ENCODE measurements at places on chromosomes 7 and 10.

DNA sequence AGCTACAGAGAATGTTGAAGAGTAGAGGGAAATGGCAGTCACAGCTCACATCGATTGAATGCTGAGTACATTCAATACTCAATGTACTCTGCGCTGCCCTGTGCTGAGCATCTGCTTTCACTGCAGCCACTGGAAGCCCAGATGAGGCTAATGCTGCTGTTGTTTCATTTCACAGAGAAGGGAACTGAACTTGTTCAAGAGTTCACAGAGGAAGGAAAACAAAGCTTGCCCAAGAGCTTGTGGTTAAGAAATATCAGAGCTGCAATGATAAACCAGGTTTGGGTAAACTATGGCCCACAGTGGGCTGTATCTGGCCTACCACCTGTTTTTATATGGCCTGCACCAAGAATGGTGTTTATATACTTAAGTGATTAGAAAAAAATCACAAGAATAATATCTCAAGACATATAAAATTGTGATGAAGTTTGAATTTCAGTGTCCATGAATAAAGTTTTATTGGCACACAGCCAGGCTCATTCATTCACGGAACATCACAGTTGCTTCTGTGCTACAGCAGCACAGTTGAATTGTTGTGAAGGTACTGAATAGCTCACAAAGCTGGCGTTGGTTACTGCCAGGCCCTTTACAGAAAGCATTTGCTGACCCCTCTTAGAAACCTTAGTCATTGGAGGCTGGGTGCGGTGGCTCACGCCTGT is 64.1 kb downstream of the CFAP58 start:
- no peak for DNase-seq

DNA sequence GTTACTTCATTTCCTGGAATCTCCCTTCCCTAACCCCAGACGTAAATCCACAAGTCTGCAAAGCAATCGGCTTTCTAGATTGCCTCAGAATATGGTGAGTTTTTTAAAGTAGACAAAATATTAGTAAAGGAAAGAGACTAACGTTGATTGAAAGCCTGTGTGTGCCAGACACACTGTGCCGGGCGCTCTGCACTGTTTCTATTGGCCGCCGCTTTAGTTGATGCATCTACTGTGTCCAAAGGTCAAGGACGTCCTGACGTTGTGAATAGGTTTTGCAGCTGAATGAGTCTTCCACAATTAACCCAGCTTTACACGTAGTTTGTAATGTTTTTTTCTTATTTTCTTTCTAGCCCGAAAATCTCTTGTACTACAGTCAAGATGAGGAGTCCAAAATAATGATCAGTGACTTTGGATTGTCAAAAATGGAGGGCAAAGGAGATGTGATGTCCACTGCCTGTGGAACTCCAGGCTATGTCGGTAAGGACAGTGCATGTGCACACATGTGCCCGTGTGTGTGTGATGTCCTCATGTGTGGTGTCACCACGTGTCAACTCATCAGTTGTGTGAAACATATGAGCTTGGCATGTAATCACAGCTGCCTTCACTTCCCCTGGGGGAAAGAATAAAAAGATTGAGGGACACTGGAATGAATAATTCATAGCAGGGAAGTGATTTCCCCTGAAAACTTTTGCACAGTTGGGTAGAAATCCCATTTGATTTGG is 232.0 kb downstream of the CCDC3 start:
- no peak for DNase-seq

GRCh38 chr10:79072041-79072441 is 3.3 kb downstream of the ZMIZ1 start:
- DNase-seq: no peak

GRCh38 chr10:33410096-33410859 is 75.8 kb upstream of the NRP1 start:
- DNase-seq: no peak

- DNase-seq: no peak
Observed at GRCh38 chr7:73907554-73908122, 46.7 kb downstream of the TMEM270 start.
